ENCODE measurements at places on chromosomes 1 and 21. TPM values are rescaled to one million over a fixed set of nuclear protein-coding genes. Genes with fewer than 3 reads are reported as not detected.

DNA sequence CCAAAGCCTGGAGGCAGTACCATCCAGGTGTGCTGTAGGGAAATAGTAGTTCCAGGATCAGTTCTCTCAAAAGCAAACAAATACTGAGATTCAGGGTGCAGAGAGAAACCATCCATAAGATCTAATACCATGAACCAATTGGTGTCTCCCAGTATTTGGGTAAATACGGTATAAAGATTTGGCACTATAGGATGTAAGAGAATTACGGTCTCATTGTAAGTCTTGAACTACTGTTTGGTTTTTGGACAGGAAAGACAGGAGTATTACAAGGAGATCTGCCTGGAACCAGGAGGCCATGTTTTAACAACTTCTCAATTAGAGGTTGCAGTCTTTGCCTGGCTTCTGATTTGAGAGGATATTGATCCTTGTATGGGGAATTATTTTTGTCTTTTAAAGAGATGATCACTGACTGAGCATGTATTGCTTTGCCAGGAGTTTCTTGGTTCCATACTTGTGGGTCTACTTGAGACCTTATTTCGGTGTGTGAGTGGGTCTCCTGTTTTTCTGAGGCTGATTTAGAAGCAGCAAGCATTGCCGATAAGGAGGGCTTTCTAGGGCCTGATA is 10.2 kb downstream of the AADACL4 start:
- no peak for DNase-seq
- H3K27me3 ChIP-seq = peaks cover 13% of the 10 kb centered on the region
- peaks cover 4% of the 10 kb centered on the region for H3K4me1 ChIP-seq
- H3K36me3 ChIP-seq = no peaks in the 10 kb centered on the region

GRCh38 chr1:160542303-160542945 is 19.4 kb upstream of the SLAMF6 start:
- H3K27me3 ChIP-seq = no peaks in the 10 kb centered on the region
- no peak overlapping the region for H3K4me3 ChIP-seq
- H3K4me1 ChIP-seq = peaks cover 60% of the 10 kb centered on the region
- peaks cover 10% of the 10 kb centered on the region for H3K36me3 ChIP-seq

UBASH3A gene
- 39.0 TPM for total RNA-seq

DNA sequence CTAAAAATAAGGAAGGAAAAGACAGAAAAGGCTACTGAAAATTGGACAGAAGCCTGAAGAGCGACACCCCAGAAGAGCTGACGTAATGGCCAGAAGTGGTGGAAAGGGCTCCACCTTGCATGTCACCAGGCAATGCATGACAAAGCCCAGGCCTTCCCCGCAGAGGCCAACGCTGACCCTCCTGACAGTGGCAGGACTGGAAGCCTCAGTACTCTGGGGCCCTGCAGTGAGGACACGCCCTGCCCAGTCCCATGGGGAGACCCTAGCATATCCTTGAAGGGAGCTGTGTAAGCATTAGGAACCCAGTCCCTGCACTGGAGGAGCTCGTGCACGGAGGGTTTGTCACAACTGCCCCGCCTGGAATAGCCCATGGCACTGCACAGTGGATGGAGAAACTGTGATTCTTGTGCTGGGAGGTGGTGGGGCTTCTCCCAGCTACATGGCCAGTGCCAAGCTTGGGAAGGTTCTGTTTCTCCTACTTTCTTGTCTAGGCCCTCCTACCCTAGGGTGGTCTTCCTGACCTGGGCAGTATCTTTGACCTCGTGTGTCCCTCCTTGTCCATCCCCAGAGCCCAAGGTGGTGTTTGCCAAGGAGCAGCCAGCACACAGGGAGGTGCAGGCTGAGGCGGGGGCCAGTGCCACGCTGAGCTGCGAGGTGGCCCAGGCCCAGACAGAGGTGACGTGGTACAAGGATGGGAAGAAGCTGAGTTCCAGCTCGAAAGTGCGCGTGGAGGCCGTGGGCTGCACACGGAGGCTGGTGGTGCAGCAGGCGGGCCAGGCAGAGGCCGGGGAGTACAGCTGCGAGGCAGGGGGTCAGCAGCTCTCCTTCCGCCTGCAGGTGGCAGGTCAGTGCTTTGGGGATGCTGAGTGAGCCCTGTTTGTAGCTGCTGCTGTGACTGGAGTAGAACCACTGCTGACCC is 60.4 kb downstream of the OBSCN start:
- H3K36me3 ChIP-seq = no peaks in the 10 kb centered on the region
- no peak overlapping the region for H3K27ac ChIP-seq
- DNase-seq = no peak
- H3K4me1 ChIP-seq = peaks cover 3% of the 10 kb centered on the region
- H3K27me3 ChIP-seq = no peaks in the 10 kb centered on the region
- no peak overlapping the region for H3K4me3 ChIP-seq

DNA sequence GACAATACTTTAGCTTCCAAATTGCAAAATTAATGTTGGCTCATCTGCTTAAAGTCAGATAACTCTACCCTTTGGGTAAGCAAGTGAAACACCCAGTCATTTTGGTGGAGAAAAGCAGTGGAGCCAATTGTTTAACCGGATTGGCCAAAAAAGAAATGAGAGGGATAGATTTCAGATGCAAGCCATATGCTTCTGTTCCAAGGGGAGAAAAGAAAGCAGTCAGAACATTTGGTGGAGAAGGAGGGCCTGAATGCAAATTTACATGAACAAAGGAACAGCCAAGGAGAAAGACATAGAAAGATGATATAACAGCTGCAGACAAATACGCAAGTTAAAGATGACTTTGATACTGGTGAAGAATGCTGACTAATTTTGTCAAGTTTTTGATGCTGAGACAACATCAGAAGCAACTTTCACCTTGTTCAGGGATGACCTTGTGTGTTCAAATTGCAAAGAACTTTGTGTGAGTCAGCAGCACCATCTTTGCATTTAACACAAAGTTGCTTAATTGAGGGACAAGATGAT is 173.1 kb downstream of the TGFB2 start:
- no peak overlapping the region for H3K4me3 ChIP-seq
- no peaks in the 10 kb centered on the region for H3K4me1 ChIP-seq
- no peaks in the 10 kb centered on the region for H3K36me3 ChIP-seq

DNA sequence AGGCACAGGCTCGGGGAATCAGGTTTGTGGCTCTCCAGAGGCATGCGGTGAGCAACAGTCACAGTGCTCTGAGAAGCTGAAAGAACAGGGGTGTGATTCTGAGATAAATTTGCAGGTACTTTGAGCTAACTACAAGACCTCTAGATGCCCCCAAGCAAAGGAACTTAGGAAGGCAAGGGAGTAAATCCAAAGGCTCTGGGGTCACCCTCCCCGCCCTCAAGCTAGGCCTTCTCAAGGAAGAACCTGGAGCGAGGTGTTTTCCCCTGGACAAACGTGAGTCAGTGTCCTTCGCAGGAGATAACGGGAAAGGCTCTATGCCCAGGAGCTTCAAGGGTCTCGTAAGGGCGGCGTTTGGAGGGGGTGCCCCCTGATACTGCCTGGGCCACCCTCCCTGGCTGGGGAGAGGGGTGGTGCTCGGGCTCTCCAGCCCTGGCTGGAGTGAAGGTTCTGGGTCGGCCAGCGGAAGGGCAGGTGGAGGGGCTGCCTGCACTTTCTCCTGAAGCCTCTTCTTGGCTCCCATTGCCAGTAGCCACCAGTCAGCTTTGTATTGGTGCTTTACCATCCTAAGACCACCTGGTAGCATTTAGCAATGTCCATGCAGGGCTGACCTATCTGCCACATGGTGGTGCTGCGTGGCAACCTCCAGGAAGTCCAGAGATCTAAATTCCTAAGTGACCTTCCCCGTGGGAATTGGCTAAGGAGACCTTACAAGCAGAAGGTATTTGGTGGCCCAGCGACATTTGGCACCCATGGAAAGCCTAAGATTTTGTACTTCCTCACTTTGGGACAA is 44.0 kb downstream of the GPR161 start:
- H3K4me1 ChIP-seq = no peaks in the 10 kb centered on the region
- H3K27me3 ChIP-seq = peaks cover 3% of the 10 kb centered on the region
- H3K27ac ChIP-seq = no peak overlapping the region

KIRREL1 gene
- total RNA-seq = 0.21 TPM

OR2L5 gene
- not detected for total RNA-seq

GRCh38 chr1:204350857-204351573 is 8.7 kb downstream of the PLEKHA6 start:
- no peaks in the 10 kb centered on the region for H3K36me3 ChIP-seq
- DNase-seq = peak; percentile 44
- peak overlapping the region; percentile 19 for H3K27ac ChIP-seq
- H3K27me3 ChIP-seq = no peaks in the 10 kb centered on the region
- peaks cover 8% of the 10 kb centered on the region for H3K4me1 ChIP-seq

DNA sequence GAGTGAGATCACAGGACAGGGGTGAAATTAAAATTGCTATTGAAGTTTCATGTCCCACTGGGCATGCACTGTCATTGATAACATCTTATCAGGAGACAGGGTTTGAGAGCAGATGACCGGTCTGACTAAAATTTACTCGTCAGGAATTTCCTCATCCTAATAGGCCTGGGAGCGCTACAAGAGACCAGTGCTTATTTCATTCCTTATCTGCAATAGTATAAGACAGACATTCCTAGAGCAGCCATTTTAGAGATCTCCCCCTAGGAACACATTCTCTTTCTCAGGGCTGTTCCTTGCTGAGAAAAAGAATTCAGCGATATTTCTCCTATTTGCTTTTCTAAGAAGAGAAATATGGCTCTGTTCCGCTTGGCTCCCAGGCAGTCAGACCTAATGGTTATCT is 181.4 kb upstream of the ETV3 start:
- H3K4me3 ChIP-seq = no peak overlapping the region
- H3K36me3 ChIP-seq = no peaks in the 10 kb centered on the region
- DNase-seq = no peak
- H3K4me1 ChIP-seq = no peaks in the 10 kb centered on the region

CHRM3 gene
- 0.11 TPM for total RNA-seq

NBPF26 gene
- total RNA-seq = 10.3 TPM

GRCh38 chr1:22275626-22276395 is 132.9 kb upstream of the WNT4 start:
- peak; percentile 73 for DNase-seq
- H3K27me3 ChIP-seq = peaks cover 12% of the 10 kb centered on the region
- H3K36me3 ChIP-seq = no peaks in the 10 kb centered on the region
- H3K4me1 ChIP-seq = no peaks in the 10 kb centered on the region
